Neural crest cell (in vitro differentiated cells): ENCODE measurements at places on chromosomes 5 and 9.

- DNase-seq: no peak
Measured at GRCh38 chr5:41842777-41843176, 27.4 kb downstream of the OXCT1 start.

- no peak for DNase-seq
Measured at GRCh38 chr5:158152136-158152535, 293.2 kb upstream of the CLINT1 start.

DNA sequence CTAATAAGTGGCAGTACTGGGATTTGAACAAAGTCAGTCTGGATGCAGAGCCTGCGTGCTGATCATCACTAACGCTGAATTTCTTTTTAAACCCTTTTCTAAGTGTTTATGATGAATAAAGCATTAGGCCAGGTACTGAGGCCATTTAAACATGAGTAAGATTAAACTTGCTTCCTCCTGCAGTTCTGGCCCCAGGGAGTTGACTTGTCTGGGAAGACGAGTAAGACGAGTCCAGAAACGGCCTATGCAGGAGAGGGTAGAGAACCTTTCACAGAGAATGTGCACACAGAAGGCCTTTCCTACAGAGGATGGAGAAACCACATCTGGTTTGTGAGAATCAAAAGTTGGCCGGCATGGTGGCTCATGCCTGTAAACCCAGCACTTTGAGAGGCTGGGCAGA, 42.9 kb downstream of the SPRY4 start:
- no peak for DNase-seq

DNA sequence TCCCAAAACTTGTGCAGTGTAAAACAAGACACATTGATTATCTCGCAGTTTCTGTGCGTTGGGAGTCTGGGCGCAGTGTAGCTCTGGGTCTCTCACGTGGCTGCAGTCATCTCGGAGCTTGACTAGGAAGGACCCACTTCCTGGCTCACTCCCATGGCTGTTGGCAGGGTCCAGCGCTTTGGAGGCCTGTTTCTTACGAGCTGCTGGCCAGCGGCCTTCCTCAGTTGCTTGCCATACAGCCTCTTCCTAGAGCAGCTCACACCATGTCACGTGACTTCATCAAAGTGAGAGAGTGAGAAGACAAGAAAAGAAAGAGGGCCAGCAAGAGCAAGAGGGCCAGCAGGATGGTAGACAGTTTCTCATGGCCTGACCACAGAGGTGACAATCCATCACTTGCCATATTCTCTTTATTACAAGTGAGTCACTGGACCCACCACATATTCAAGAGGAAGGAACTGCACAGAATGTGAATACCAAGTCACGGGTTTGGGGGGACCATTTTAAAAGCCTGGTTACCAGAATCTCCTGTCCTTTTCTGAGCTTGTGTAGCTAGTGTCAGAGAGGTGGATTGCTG, 36.2 kb downstream of the MCCC2 start:
- no peak for DNase-seq

DNA sequence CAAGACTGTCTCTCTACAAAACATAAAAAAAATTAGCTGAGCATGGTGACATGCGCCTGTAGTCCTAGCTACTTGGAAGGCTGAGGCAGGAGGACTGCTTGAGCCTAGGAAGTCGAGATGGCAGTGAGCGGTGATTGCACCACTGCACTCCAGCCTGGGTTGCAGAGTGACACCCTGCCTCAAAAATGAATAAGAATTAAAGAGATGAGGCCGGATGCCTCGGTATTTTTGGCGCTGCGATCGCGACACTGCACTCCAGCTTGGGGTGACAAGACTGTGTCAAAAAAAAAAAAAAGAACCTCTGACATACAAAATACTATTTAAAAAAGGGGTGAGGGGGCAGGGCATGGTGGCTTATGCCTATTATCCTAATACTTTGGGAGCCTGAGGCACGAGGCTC, 7.3 kb downstream of the GPBP1 start:
- DNase-seq: no peak

DNA sequence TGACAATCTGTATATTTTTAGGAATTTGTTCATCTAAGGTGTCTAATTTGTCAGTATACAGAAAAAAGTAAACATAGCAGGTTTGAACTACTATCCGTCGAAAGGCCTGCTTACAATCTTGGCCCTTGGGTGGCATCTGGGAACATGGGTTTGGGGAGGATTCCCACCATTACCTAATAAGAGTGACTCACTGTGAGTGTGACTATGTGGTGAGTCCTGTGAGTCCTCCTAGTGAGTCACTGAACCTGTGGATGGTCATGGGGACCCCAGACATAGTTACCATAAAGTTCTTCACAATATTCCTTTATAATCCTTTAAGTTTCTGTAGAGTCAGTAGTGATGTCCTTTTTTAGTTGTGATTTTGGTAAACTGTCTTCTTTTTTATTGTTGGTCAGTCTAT, 37.0 kb downstream of the RNF130 start:
- DNase-seq: no peak

DNA sequence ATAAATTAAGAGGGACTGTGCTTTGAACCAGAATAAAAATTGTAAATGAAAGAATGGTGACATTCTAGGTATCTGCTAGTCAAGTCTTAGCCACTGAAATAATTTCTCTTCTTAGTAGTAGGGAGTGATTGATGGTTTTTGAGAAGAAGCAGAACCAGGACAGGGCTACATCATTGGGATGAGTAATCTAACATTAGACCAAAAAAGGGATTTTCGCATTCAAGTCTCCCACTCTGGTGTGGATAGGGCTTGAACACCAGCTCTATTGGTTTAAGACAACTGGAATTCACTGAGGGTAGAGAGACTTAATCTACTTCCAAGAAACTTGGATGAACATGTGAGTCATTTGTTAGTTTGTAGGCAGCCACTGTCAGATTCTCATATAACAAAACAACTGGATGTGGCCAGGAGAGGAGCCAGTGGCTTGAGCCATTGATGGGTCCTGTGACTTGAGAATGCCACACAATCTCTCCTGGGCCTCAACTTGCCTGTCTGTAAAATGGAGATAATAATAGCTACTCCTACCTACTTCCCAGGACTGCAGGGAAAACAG, 16.6 kb downstream of the FAT2 start:
- no peak for DNase-seq
